ENCODE measurements at places on chromosomes 7 and 10.

DNA sequence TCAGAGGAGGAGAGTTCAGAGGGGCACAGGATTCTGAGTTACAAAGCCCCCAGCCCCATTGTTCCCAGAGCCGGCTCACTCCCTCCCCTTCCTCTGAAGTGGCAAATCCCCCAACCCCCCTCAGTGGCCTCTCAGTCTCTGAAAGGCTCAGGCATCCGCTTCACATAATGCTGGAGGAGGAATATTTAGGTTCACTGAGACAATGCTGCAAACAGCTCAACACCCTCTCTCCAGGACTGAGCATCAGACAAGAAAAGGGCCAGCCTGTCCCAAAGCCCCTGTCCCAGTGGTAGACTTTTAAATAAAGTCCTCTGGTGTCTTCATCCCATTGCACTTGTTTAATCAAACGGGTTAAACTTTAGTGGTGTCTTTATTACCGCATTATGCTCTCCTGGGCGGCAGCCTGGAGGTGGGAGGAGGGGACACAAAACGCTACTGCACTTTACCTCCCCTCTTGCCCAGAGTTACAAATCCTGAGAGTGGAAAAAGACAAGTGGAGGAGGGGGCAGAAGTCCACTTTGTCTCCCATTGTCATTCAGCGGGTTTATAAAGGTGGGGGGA lies 257.9 kb downstream of the FGFR2 start:
- DNase-seq = no peak

DNA sequence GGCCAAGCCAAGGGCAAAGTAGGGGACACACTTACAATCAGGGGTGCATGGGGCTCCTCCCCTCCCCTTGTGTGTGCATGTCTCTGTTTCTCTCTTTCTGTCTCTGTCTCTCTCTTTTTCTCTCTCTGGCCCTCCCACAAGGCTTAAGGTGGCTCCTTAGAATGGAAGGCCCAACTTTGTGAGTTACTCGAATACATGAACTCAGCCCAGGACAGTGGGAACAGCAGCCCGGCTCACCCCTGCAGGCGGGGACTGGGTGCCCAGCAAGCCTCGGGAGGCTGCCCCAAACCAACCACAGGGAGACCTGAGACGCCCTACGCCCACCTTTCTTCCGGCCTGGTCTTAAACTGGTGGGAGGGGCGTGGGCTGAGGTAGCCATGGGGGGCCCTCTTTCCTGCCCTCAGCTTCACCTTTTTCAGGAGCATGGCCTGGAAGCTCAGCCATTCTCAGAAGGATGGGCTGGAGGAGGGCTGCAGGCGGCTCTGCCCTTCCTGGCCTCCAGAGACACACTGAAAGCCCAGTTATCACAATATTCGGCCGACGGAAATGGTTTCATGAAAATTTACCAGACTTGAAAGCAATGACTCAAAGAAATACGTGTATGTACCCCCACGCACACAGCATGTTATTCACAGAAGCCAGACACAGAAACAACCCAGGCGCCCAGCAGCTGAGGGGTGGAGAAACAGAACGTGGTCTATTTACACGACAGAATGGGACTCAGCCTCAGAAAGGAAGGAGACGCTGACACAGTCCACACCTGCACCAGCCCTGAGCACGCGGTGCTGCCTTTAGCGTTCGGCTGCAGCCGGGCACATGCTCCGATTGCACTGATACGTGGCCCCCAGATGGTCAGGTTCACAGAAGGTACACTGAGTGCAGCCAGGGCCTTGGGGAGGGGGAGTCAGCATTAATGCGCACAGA lies 229.5 kb downstream of the PTPRN2 start:
- DNase-seq = peak; percentile 54

GRCh38 chr7:114934713-114935112 lies 12.8 kb downstream of the MDFIC start:
- no peak for DNase-seq

DNA sequence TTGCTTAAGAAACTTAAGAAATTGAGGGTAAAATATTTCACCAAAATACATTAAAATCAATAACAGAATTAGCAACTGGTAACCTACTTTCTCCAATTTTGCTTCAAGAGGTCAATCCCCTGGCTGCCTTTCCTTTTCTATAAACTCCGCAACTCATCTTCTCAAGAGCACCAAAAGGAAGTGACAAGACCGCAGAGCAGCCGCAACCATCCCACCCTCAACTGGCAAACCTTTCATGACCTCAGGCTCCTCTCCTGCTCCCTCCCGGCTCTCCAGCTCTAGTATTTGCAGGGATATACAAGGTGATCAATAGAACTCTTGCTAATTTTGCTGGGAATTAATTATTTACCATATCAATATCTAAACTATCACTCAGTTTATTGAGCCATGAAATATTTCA lies 88.9 kb downstream of the ATE1 start:
- DNase-seq = no peak

GRCh38 chr7:78140109-78140508 lies 341.5 kb downstream of the PHTF2 start:
- no peak for DNase-seq

- no peak for DNase-seq
Measured at GRCh38 chr7:4175346-4175973, 506.6 kb upstream of the FOXK1 start.

GRCh38 chr10:50576245-50576815 lies 47.4 kb downstream of the SGMS1 start:
- DNase-seq = peak; percentile 63

DNA sequence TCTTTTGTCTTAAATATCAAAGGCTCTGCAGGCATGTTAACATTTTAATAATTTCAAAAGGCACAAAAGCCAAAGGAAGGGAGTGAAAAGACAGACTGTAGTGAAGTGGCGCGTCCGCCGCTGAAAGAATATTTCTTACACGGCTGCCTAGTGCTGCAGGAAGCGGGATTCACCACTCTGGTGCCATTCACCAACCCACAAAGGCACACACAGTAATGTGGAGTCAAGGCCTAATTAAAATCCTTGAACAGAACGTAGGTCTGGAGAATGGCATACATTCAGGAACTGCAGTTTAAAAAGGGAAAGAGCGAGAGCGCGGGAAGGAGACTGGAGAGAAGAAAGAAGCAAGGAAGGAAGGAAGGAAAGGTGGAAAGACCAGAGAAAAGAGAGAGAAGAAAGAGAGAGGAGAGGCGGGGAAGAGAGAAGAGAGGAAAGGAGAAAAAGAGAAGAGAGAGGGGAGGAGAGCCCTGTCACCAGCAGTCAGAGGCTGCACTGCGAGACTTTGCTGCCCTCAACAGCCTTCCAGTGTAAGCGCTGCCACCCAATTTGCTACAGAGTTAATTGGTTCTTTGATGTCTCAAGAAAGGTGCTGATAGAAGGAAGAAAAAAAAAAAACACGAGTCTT lies 554.0 kb downstream of the MDFIC start:
- no peak for DNase-seq

- DNase-seq = no peak
Measured at GRCh38 chr7:86657948-86658347, 14.2 kb downstream of the GRM3 start.

DNA sequence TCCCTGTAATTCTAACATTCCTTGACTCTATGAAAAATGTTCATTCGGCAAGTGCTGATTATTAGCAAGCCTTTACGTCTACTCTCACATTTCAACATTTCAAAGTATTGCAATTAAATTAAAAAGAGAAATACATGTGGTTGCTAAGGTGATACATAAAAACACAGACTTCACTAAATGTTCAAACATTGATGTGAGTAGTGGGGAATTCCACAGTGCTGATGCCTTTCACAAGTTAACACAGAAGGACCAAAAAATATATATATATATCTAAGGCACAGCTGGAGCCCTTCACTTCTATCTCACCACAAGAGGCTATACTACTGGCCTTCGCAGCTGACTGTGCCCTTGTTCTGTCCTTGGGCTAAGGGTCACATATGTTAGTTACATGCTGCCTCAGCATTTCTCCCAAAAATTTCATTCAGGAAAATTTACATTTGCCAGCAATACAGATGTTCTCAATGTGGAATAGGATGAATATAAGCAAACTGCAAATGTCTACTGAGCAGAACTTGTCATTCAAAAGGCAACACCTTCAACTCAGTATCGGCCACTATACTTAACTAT lies 13.9 kb downstream of the CTTNBP2 start:
- no peak for DNase-seq

GRCh38 chr10:5776881-5777197 lies 36.4 kb downstream of the GDI2 start:
- DNase-seq = no peak

GRCh38 chr7:156192921-156193320 lies 380.7 kb upstream of the SHH start:
- DNase-seq = no peak

DNA sequence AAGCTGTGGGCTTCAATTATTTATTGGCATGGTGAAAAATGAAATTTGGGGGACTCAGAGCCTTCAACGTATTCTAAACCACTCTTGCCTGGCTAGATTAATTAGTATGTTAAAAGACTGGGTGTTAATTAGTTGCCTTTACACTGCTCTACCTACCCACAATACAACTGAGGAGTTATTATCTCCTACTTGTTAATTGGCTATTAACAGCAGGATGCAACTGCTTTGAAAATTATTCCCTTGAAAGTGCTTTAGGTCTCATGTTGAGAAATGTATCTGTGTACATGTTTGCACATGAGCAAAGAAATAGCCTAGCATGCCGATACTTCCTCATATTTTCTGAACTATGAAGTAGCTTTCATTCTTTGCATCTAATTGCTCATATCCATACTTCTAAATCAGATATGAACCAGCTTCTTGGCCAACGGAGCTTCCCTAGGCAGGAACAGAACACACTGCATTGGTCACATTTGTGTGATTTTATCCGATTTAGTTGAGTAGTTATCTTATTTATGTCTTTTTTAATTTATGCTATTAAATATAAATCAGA lies 155.8 kb downstream of the GPAM start:
- DNase-seq = no peak

- no peak for DNase-seq
Measured at GRCh38 chr10:31906039-31906438, 22.6 kb downstream of the ARHGAP12 start.

- no peak for DNase-seq
Measured at GRCh38 chr10:59079386-59080226, 96.8 kb upstream of the PHYHIPL start.

- no peak for DNase-seq
Measured at GRCh38 chr7:159311172-159311494, 166.5 kb upstream of the VIPR2 start.

- no peak for DNase-seq
Measured at GRCh38 chr7:3956949-3957348, 655.9 kb downstream of the SDK1 start.

DNA sequence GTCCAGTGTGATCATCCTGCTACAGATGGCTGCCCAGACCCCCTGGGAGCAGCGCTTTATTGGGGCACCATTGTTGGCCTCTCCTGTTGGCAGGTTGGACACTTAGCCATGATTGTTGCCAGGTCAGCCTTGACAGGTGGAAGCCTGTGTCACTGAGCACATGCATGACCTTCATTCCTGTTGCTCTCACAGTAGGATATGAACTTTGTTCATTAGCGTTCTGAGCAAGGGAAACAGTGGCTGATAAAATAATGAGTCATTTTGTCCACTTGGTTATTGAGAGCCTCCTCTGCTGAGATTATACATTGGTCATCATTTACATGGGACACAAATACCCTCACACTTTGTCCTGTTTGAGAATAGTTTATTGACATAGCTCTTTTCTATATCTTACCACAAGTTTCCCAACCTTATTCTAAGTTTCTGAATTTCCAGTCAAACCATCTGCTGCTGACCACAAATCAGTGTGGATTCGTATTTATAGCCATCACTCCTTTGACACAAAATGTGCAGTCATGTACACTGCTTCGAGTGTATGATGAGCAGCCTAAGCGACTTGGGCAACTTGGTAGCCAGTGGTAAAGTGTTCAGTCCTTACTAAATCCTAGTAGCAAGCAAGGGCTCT lies 102.6 kb downstream of the TPST1 start:
- DNase-seq = no peak

DNA sequence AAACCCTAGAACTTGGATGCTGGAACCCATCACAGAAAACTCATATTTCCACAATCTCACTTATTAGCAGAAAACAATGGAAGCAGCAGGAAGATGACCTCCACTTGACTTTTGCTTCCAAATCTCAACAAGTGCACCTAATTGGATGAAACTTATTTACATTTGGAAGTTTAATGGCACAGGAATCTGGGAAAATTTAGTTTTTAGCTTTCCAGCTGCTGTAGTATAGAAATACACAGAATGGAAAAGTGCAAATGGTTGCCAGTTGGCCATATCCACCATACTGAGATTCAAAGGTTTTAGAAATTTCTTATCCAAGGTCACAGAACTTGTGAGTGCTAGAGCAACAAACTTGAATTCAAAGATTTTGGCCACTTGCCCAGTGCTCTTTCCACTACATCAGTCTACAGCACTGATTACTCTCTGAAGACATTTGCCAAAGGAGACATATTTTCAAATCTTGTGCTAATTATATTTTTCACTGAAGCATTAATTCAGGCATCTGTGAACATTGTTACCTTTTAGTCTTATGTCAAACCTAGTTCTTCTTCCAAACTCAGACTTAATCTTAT lies 9.3 kb upstream of the AHR start:
- DNase-seq = no peak

DNA sequence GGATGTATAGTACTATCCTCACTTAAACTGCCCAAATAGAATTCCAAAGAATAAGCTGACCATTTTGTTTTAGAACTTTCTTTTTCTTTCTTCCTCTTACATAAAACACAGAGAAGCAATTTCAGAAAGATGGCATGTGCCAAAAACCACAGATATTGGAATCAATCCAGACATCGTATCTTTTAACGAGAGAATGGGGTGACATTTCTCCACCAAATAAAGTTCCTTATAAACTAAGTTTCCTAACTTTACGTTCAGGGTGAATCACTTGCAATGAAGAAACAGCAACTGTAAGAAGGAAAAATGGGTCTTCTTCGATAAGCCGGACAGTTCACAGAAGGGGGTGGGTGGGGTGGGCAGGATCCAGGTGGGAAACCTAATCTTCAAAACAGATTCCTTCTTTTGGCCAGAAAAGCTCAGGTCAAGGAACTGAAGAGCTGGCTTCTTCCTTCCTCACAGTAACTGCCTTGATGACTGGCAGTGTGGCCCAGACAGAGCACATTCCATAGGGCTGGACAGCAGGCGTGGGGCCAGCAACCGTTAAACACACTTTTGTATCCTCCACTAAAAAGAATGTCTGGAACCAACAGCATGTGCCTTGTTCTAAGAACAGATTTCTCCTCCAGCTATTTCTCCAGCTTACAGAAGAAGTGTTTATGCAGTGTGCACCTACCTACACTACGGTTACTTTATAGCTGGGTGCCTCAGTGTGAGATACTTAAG lies 31.5 kb downstream of the CREB3L2 start:
- DNase-seq = no peak
